ENCODE measurements at places on chromosomes 16 and 17.
A peak's percentile ranks its signal among the peaks of the same experiment; 100 is the strongest.

DNA sequence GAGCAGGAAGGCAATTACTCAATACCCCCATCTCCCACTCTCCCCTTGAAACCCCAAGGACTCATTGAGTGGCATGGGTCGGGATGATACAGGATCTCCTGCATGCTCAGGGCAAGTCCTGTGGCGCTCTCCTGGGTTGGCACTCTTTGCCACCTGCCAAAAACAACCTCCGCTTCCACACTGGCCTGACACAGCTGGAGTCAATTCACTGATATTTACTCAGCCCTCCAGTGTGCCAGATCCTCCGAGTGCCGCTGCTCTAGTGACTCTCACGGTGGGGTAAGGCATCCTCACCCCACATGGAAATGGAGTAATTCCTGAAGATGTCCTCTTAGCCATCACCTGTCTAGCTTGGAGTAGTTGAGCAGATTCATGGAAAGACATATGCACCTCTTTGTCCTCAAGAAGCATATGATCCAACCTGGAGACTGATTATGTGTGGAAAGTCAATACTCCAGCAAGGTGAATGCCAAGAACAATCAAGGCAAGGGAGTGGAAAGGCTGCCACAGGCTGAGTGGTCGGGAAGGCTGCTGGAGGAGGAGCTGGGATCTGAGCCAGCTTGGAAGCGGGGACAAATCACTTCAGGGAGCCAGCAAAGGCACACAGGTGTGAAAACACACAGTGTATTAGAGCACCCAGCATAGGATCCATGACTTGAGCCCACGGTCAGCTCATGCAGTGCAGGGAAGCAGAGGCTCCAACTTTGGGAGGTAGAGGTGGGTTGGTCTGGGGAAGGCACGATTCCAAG is 12.6 kb upstream of the GOSR2 start:
- no peak for DNase-seq

GRCh38 chr17:60893475-60893874 is 215.8 kb downstream of the BCAS3 start:
- no peak for DNase-seq

- DNase-seq = peak; percentile 83
These were observed 5.4 kb downstream of the ATPAF2 start for GRCh38 chr17:18033442-18034099.

DNA sequence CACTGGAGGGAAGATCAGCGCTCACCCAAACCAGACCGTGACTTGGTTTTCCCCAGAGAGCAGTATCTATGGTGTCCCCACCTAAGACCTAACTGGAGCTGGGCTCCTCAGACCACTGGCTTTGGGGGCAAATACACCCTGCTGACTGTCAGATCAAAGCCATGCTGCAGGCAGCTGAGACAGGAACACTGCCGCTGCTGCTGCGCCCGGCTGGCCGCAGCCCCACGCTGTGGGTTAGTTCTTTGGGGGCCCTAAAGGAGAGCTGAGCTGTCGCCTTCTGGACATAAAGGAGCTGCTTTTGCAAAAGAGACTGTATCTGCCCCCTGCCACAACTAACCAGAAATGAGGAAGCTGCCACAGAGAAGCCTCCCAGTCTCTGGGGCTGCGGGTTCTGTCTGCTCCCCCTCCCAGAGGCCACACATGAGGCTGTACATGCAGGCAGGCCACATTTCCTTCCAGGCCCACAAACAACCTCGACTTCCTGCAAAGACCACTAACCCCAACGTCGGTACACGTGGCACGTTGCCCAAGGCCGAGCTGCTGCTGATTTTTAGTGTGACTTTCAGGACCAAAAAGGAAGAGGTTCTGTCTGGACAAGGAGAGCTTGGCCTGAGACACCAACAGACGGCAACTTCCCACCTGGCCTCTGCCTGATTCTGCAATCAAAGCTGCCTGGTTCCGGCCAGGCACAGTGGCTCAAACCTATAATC is 18.2 kb upstream of the ABR start:
- DNase-seq = peak; percentile 76

DNA sequence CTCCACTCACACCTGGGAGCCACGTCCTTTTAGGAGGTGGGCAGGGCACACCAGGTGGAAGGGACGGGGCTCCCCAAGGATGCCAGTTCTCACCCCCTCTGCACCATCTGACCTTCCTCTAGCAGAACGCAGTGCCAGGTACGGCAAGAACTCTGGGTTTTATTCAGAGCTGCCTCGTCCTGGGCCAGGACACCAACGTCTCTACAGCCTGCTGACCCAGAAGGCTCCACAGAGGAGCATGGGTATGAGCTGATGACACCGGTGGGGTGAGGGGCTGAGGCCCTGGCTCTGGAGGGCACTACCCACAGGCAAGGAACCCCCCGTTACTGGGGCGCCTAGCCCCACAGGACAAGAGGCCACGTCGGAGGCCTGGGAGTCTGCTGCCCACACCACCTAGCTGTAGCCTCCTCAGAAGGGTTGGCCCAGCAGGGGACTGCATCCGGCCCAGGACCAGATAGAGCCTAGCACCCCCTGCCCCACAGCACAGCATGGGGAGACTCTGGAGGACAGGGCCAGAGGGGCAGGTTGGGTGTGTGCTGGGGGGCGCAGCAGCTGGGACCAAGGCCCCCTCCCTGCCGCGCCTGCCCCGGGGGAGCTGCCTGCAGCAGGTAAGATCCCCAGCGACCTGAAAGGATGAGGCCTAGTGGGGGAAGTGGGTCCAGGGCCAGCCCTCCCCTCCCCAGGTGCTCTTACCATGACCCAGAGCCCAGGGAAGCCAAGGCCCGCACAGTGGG is 13.9 kb downstream of the BCAR1 start:
- DNase-seq = no peak

DNA sequence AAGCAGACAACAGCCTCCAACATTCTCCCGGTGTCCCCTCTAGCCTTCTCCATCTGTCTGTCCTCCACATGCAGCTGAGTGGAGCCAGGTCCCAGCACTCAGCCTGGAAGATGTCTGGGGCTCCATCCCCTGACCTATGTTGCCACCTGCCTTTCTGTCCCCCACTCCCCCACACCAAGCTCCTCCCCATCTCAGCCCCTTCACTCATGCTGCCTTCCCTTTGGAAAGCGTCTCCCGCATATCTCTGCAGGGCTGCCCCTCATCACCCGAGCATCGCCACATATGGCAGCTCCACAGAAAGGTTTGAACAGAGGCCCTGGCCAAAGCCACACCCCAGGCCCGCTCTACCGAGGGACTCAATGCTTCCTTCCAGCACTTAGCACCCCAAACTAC is 24.2 kb downstream of the NSMCE1 start:
- no peak for DNase-seq

- no peak for DNase-seq
These were observed 109.9 kb downstream of the PHKB start for GRCh38 chr16:47571049-47571448.

DNA sequence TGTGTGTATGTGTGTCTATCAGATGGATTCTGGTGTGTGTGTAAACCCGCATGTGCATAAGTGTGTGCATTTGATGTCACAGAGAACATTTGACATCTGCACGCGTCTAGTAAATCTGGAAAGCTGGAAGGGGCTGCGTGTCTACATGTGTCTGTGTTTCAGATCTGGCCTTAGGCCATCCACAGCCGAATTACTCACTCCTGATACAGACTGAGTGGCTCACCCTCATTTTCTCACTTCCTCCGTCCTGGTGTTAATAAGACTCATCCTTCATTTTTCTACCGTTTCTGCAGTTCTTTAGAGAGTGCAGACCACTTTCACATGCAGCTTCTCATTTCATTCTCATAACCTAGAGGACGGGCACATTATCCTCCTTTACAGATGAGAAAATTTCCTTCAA is 491.6 kb downstream of the CDH13 start:
- no peak for DNase-seq
